AG09309 (cell line): ENCODE measurements at places on chromosomes 4 and X.
A peak's percentile ranks its signal among the peaks of the same experiment; 100 is the strongest.

DNA sequence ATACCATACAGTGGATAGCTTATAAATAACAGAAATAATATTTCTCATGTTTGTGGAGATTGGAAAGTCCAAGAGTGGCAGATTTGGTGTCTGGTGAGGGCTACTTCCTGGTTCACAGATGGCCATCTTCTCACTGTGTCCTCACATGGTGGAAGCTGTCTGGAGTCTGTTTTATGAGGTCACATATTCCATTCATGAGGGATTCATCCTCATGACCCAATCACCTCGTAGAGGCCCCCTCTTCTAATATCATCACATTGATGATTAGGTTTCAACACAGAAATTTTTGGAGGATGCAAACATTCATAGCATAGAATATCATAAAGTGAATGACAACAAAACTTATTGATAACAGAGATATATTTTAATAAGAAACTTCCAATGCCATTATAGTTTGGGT is 568.0 kb downstream of the STIM2 start:
- DNase-seq, result no peak

DNA sequence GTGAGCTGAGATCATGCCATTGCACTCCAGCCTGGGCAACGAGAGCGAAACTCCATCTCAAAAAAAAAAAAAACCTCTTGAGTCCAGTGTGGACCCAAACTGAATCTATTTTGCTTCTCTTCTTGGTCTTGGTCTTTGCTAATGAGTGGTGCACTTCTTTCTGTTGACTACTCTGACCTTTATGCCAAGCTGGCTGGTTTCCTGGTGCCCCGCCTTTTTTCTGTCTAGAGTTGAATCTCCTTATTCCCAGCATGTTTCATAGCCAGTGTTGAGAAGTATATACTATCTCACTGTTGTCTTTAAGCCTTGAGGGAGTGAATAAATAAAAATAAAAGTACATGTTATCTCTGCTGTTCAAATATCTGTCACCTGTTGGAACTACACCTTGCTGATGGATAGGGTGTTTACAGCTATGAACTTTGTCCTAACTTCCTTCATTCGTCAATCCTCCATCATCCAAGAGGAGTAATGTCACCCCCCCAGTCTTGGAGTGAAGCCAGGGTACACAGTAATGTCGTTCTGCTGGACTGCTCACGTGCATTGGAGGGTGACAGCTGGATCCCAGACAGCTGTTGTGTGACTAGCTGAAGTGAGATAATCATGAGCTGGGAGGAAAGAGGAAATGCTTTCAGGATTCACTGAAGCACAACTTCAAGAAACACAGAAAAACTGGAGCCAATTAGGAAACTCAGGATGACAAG is 99.3 kb upstream of the PRKG2 start:
- peak; percentile 20 for DNase-seq

- DNase-seq, result no peak
Measured at GRCh38 chr4:158282252-158282651, 72.0 kb downstream of the TMEM144 start.

DNA sequence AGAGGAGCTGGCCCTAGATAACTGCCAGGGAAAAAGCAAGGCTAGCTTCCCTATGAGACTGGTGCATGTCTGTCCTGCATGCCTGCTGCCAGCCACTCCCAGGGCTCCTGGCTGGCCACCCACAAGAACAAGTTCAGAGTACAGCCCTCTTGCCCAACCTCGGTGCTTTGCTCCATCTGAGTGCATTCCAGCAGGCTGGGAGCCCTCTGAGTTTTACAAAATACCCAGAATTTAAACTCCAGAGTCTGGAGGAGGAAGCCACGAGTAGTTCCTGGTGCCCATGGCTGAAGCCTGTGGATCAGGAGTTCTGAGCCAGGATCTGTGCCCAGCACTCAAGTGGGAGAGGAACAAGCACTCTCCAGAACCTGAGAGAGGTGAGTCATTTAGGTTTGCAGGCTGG is 111.6 kb downstream of the MAGEE2 start:
- no peak for DNase-seq
